ENCODE measurements at places on chromosomes 1 and 21.

GRCh38 chr1:191579019-191579418, 579.2 kb upstream of the RGS18 start:
- no peak for DNase-seq

GRCh38 chr21:38777531-38777930, 28.2 kb upstream of the ETS2 start:
- DNase-seq = peak; percentile 21

DNA sequence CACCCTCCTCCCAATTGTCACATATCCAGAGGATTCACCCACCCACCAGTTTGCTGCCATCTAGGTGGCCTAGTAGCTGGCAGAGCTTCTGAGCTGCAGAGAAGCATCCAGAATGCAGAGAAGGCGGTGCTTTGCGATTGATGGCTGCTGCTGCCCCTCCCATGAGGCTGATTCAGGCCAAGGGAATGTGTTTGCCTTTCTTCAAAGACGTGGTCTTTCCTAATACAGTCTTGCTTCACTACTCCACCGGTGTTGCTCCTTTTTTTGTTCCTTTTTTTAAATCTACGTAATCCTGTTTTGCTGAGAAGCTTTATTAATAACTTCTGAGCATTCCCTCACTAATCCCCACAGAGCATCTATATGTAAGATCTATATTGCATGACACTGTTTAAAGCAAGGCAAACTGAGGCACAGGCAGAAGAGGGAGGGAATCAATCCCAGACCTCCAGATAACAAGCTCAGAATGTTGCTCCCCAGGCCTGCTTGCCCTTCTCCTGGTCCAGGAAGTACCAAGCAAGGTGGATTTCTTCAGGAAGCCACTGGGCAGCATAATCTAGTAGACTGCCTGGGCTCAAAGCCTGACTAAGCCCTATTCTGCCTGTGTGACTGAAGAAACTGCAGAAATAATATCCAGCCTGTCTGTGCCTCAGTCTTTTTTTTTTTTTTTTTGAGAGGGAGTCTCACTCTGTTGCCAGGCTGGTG, 275.5 kb upstream of the FMN2 start:
- no peak for DNase-seq

DNA sequence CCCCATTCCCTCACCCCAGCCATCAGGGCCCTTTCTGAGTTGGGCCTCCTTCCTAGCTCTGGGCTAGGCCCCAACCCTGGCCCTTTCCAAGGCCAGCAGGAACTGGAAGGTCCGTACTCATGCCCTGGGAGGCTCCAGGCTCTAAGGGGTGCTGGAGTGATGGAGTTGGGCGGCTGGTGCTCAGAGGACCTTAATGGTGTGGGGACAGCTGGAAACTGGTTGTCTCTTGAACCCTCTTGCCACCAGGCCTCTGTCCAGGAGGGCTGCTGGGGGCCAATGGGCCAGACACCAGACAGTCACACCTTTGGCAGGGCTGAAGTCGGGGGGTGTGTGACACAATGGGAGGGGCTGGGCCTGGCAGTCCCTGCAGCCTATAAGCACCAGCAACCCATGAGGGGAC, 9.2 kb upstream of the PADI1 start:
- DNase-seq = no peak

GRCh38 chr1:91798241-91798648, 87.7 kb downstream of the TGFBR3 start:
- no peak for DNase-seq

DNA sequence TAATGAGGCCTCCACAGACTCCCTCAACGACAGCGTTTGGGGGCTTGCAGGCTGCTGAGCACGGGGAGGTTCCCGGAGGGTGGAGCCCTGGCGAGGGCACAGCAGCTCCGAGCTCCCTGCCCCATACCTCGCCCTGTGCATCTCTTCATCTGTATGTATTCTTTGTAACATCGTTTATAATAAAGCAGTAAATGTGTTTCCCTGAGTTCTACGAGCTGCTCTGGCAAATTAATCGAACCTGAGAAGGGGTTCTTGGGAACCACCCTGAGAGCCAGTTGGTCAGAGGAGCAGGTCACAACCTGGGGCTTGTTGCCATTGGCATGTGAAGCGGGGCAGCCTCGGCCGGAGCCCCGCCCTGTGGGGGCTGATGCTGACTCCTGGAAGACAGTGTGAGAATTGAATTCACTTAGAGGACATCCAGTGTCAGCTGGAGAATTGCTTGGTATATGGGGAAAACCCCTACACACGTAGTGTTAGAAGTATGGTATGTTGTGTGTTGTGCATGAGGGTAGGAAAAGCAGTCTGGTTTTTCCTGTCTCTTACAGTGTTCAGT, 11.5 kb downstream of the SLC37A1 start:
- no peak for DNase-seq

GRCh38 chr1:63368131-63368530, 704 bp downstream of the ALG6 start:
- DNase-seq = peak; percentile 5

- peak; percentile 97 for DNase-seq
Measured at GRCh38 chr1:1630191-1630964, 1.6 kb upstream of the MMP23B start.

DNA sequence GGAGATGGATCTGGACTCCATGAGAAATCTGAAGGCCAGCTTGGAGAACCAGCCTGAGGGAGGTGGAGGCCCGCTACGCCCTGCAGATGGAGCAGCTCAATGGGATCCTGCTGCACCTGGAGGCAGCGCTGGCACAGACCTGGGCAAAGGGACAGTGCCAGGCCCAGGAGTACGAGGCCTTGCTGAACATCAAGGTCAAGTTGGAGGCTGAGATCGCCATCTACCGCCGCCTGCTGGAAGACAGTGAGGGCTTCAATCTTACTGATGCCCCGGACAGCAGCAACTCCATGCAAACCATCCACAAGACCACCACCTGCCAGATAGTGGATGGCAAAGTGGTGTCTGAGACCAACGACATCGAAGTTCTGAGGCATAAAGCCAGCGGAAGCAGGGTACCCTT, 601.5 kb upstream of the ZP4 start:
- DNase-seq = no peak

DNA sequence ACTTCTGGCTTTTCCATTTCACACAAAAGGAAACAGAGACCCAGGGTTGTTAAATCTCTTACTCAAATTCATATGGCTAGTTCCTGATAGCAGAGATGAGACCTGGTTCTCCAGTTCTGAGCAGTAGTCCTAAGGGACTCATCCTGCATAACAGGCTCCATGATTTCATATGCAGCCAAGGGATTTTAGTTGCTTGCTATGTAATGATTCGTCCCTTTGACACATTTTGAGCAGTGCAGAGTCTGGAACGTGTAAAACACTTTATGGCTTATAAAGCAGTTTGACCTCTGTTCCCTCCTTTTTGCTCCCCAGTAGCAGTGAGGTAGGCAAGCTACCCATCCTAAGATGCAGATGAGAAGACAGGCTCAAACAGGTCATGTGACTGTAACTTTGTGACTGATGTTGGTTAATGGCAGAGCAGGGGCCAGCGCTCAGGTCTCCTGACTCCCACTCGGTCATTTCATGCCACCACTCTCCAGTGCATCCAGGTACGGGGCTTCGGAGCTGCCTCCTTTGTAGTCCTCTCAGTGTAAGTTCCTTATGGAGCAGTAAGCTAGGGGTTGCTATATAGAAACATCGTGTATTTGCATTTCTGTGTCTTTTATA, 24.2 kb downstream of the CC2D1B start:
- DNase-seq = no peak

DNA sequence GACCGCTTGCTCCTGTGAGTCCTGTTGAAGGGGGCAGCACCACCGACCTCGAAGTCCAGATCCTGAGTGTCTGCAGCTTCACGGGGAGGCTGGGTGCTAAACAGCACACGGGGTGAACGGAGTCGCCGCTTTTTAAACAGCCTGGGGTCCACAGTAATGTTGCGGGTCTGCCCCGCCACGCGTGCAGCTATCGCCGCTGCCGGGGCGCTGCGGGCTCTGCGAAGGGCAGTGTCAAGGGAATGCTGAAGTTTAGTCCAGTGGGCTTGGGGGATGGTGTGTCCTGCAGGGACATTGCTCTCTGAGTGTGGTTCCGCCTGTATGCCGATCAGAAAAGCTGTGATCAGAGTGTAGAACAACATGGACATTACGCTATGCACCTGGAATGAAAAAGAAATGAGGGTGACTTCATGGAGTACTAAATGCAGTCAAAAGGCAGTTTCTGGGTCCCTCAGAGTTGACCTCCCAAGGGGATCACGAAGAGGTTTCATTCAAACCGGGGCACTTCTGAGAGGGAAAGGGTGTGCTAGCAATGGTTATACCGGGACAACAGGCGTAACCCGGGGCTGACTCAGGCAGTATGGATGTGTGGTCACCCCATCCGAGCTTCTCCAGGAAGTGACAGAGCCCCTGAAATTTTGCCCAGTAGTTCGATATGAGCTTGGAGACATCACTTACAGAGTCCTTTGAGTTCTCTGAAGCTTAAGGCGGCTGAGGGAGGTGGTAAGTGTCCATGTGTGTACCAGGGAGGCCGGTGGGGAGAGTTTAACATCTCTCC, 51.4 kb downstream of the NGF start:
- no peak for DNase-seq

DNA sequence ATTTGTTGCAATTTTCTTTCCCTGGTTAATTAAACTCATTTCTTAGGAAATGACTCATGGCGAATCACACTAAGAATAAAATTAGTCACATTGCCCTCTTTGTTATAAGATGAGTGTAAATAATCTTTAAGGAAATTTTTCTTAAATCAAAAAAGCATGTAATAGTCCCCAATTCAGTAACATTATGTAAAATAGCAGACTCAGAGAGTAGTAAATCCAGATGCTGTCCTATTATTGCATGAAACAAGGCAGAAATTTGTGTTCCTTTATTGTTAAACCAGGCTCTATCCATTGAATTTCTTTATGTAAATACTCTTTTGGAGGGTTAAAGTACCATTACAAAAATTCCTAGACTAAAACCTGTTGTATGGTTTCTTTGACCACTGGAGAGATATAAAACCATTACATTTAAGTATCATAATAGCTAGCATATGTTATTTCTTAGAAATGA, 154.5 kb upstream of the C1orf87 start:
- no peak for DNase-seq

Data from CD4-positive, alpha-beta T cell treated with Interleukin-17A for 1 hour (primary cell).